EL (cell line): ENCODE measurements at places on chromosomes 11 and 22.
A peak's percentile ranks its signal among the peaks of the same experiment; 100 is the strongest.

GRCh38 chr11:19422276-19422675 is 181.5 kb upstream of the E2F8 start:
- no peak for DNase-seq

DNA sequence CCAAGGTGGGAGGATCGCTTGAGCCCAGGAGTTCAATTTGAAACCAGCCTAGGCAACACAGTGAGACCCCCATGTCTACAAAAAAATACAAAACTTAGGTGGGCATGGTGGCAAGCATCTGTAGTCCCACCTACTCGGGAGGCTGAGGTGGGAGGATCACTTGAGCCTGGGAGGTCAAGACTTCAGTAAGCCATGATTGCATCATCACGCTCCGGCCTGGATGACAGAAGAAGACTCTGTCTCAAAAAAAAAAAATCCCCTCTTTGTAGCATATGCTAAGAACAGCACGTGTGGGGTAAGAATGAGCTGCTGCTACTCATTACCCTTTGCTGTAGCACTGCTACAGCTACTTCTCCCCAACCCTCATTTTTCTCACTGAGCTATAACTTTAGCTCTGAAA is 14.5 kb downstream of the UBE4A start:
- no peak for DNase-seq

DNA sequence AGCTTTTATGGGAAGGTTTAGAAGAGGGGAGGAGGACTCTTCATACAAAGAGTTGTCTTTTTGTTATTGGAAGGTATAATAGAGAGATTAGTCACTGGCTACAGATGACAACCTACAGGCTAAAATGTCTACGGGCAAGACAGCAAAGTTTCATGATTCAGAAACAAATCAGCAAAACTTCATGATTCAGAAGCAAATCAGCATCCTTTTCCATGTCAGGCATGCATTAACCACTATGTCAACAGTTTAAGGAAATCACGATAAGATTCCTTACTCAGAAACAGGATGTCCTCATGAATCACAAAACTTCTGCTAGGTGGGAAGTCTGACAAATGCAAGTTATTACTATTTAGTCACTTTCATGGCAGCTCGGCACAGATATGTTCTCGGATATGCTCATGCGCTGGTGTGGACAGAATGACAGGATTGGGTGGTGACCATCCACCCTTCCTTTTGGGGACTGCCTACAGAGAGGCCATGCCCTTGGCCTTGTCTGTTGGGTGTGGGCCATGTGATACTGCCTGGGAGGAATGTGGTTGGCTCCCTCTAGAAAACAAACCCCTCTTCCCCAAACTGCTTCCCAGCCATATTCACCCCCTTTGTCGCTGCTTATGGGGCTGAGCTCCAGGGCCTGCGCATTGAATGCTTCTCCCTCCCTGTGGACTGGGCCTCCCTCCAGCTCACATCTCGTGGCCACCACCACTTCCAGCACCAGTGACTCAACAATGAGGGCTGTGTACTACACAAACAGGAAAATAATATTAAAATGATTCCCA is 10.1 kb downstream of the C11orf91 start:
- DNase-seq: peak; percentile 99

- DNase-seq: no peak
Measured at GRCh38 chr11:73160005-73160760, 18.1 kb upstream of the FCHSD2 start.

DNA sequence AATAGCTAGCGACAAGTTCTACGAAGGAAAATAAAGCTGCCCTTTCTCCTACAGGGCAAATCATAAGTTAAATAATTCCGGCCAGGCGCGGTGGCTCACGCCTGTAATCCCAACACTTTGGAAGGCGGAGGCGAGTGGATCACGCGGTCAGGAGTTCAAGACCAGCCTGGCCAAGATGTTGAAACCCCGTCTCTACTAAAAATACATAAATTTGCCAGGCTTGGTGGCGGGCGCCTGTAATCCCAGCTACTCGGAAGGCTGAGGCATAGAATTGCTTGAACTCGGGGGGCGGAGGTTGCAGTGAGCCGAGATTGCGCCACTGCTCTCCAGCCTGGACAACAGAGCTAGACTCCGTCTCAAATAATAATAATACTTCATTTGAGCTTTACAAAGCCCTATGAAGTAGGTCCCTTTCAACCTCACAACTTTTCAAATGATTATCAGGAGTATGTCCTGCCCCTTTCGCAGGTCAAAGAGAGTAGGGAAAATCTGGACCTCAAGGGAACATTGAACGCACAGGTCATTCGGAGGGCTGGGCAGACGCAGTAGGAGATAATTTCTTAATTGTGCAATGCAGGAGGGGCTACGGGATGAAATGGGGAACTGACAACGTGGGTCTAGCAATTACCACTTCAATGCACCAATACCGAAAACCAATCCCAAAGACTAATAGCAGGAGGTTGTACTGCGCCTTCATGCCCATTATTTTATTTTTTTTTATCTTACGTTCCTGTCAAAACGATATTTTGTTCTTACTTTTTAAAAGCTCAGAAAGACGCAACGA is 590 bp downstream of the COMMD9 start:
- no peak for DNase-seq

DNA sequence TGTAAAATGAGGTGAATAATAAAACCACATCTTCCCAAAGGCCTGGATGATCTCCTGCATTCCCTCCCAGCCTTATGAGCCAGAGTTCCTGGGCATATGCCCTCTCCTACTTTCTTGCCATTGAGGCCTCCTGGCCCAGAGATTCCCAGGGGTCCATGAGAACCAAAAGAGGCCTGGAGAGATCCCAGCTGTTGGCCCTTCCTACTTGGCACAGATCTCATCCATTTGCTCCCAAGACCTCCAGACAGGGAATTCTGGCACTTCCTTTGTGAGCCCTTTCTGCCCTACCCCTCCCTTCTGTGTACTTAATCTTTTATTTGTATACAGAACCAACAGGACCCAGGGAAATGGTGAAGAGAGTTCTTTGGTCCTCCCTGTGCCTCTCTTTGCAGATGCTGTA is 21.4 kb downstream of the POU2F3 start:
- DNase-seq: no peak

DNA sequence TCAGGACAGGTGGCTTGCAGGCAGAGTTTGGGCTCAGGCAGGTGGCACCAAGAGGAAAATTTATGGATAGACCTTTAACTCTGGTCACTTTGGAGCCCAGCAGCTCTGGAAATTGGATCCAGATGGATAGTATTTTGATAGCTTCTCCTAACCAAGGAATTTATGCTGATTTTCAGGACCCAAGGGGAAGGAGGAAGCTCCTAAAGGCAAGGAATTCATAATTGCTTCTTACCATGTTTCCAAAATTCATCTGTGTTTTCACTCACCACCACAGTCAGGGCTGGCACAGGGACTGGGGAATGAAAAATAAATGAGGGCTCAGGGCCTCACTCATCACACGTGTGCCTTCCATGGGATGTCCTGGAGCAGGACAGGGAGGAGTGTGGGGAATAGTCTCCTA is 317.8 kb downstream of the ST3GAL4 start:
- no peak for DNase-seq

- DNase-seq: peak; percentile 51
Measured at GRCh38 chr11:102347462-102348370, 702 bp downstream of the BIRC2 start.

- peak; percentile 10 for DNase-seq
Measured at GRCh38 chr11:34204396-34205279, 99.2 kb downstream of the NAT10 start.

- DNase-seq: peak; percentile 12
Measured at GRCh38 chr11:13868710-13869397, 93.7 kb upstream of the SPON1 start.

GRCh38 chr11:61787928-61788491 is 4.4 kb downstream of the TMEM258 start:
- peak; percentile 58 for DNase-seq

- DNase-seq: no peak
Measured at GRCh38 chr11:25939691-25940090, 392.2 kb upstream of the ANO3 start.
